ENCODE measurements at places on chromosomes 5 and 9.

GRCh38 chr5:147240266-147240985, 5.6 kb downstream of the STK32A start:
- DNase-seq: no peak

GRCh38 chr9:126226991-126227936, 99.4 kb upstream of the MVB12B start:
- no peak for DNase-seq

GRCh38 chr9:133528876-133529241, 4.1 kb upstream of the MYMK start:
- DNase-seq: no peak

GRCh38 chr5:68533571-68534084, 318.1 kb downstream of the PIK3R1 start:
- DNase-seq: peak; percentile 31

DNA sequence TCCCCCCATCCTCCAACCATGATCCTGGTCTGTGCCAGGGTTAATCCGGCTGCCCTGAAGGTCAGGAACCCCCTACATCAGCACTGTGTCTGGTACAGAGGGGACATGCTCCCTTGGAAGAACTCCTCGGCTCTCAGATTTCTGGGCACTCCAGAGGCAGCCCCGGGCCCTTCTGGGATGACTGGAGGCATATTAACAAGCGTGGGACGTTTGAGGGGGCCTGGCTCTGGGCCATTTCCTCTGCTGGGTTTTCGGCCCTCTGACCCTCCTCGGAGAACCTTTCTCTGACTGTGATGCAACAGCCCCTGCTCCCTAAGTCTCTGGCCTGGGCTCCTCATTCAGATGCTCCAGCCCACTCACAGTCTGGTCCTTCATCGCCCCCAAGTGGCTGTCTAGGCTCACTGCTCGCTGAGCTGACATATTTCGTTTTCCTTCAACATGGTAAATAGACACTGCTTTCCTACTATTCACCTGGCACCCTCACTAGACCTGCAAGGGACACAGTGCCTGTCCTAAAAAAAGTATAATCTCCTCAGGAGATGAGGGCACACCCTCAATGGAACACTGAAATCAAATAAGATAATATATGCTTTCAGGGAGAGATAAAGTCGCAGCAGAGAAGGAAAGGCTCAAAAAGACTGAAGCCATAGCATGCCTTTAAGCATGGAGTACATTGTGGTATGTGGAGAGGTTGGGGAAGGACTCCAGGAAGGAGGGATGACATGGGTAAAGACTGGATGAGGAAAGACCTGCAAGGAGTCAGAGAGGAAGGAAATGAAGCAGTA, 404.7 kb upstream of the TRPC7 start:
- DNase-seq: peak; percentile 7

- no peak for DNase-seq
Observed at GRCh38 chr5:135323701-135324132, 75.3 kb downstream of the MACROH2A1 start.

GRCh38 chr5:20276959-20277263, 288.9 kb upstream of the CDH18 start:
- DNase-seq: no peak

DNA sequence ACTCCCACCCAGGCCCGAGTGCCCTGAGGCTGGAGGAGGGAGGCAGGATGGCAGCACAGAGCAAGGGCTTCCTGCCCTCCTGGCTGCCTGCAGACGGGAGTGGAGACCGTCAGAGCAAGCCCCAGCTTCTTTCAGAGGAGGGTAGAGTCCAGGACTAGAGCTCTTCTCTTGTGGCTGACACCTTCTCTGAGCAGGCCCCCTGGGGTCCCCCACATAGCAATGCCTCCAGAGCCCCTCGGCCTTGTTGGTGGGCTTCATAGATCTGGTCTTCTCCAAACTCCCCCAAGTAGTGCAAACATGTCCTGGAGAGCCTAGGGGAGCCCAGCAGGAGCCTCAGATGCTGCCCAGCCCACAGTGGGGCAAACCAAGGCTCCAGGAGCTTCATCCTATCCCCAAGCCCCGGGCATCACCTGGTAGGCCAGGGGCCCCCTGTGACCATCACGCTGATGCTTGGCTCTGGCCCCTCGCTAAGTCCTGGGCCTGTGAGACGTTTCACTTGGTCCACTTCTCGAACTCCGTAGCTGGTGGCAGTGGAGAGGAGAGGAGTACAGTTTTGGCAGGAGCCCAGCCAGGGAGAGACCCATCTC, 2.0 kb downstream of the MZB1 start:
- DNase-seq: no peak

DNA sequence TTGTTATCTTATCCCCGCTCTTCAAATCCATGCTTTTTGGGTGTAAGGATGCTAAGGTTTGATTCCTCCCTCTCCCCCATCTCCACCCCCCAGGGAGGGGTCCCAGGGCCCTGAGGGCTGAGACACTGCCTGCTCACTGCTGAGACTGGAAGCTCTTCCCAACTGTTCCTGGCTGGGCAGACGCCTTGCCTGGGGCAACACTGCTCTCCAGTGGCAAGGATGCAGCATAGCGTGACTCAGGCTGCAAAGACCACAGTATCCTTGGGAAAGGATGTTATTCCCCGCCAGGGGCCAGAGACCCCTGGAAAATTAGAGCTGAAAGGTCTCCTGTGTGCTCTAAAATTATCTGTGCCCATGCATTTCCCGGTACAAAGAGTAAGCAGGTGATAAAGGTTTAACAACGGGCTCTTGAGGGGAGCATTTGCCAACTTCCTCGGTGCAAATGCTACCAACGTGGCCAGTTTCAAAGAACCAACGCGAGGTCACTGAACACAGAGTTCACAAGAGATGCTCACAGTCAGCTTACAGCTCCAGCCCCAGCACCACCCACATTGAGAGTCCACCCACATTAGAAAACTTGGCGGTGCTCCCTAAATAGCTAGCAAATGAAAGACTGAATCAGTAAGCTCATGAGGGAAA, 271.9 kb downstream of the NSG2 start:
- DNase-seq: peak; percentile 10

- no peak for DNase-seq
Observed at GRCh38 chr5:32100691-32101302, 73.3 kb downstream of the GOLPH3 start.

GRCh38 chr5:82417776-82418607, 139.8 kb upstream of the RPS23 start:
- DNase-seq: no peak

- peak; percentile 63 for DNase-seq
Observed at GRCh38 chr5:78984439-78985115, 533 bp downstream of the ARSB start.

- DNase-seq: no peak
Observed at GRCh38 chr5:67493676-67494075, 297.1 kb upstream of the CD180 start.

- DNase-seq: no peak
Observed at GRCh38 chr5:900781-901180, 8.1 kb downstream of the TRIP13 start.

DNA sequence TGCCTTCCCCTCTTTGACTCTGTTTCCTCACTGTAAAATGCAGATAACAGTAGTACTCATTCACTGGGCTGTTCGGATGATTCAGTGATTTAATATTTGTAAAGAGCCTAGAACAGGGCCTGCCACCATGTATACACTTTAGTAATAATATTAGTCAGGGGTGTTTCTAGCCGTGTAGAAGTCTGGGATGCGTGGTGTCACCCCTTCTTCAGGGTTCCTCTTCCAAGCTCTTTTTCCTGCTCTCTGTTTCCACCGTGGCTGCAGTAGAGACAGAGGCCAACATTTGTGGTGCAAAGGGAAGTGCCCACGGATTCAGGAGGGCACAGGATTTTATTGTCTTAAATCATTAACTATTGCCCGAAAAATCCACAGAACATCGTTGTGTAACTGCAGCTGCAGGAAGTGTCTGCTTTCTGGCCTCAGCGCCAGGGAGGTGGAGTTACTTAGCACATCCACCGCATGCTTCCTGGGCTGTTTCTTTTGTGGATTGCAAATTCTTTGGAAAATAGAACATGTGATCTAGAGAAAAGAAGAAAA, 61.7 kb downstream of the TRIO start:
- no peak for DNase-seq

DNA sequence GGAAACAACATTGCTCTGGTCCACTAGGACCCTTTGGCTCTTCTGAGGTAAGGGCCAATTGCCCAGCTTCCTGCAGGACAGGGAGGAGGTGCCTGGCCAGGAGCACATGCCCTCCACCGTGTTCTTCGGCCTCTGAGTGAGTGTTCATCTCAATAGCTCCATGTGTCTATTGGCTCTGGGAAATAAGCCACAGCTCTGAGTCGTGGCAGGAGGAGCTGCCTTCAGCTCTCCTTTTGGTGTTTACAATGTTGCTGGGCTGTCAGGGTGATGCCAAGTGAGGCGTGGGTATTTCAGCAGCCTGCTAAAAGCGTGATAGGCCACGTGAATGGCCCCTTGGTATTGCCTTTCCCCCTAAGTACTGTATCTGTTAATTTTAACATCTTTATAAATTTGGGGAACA, 26.6 kb downstream of the GADD45G start:
- no peak for DNase-seq

DNA sequence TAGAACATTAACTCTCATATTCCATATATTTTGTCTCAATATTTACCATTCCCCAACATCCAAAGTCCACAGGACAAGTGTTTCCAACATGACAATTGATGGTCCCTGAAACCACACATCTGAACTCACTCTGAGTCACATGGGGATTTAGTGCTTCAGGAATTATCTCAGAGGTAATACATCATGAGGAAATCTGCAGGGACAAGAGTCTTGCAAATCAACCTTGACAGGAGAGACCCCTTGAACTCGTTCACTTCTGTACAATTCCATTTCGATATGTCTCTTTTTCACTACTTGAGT, 119.7 kb upstream of the ABCA1 start:
- DNase-seq: no peak

DNA sequence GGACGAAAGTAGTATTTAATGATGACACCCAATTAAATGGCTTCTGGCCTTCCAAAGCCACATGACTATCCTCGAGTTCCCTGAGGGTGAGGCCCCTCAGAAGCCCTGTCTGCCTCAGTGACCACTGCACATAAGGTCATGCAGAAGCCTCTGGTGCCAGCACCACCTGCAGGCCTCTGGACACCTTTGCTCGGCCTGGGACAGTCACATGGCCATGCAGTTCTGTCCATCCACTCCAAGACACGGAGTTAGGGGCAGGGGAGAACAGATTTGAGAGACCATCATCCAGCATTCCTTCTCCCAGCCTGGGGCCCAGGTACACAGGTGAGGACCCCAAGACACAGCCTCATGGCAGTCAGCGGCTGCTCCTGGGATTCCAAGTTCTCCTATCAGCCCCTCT, 145.0 kb downstream of the ROR2 start:
- no peak for DNase-seq

DNA sequence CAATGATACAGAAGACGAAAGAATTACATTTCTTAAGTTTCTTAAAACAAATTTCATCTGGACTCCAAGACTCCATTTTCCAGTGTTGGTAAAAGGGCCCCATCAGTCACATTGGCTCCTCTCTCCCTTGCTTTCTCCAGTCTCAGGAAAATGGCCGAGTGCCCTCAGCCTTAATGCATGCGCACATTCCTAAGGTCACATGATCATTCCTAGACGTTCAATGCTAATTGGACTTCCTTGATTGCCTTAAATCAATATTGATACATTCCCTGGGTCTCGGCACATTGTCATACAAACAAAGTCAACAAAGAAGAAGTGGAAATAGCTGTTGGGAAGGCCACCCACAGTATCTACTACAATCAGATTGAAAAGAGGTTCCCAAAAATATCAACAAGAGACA, 413.6 kb upstream of the GRAMD2B start:
- no peak for DNase-seq

- no peak for DNase-seq
Observed at GRCh38 chr5:178152491-178153444, 917 bp downstream of the NHP2 start.

DNA sequence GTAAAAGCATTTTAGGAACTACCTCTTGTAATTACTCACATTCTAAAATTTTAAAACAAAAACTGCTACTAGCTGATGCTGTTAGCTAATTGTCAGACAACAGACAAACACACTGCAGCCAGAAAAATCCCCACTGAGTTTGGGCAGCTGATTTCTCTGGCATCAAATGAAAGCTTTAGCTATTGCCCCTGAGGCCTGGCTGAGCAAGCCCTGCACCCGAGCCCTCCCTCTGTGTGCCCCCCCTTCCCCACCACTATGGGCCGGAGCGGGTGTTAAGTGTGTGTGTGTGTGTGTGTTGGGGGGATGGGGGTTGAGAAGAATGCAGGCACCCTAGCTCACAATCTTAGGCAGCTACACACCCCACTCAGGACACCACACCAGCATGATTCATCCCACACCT, 2.4 kb downstream of the NEUROG1 start:
- DNase-seq: no peak

- no peak for DNase-seq
Observed at GRCh38 chr5:14486996-14487896, 94.3 kb upstream of the OTULINL start.

DNA sequence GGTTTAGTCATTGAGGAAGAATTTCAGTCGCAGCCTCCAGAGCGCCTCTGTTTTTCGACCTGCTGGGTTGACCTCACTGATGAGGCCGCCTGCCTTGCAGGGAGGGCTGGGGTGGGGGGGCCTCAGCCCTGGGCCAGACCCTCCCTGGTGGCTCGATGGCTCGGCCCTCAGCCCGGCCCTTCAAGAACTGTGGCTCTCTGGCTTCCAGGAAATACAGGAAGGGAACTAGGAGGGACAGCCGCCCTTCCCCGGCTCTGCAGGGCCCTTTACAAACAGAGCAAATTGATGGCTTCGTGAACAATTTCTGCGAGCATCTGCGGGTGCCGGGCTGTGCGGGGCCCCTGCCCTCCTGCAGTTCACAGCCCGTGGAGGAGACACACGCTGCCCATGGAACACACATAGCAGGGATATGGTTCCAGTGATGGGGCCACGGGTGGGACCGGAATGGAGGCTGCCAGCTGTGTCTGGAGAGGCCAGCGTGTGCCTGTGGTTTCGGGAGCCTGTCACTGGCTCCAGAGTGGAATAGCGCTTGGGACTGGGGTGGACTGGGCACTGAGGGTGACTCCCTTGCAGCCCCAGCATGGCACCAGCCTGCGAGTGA, 39.6 kb downstream of the COL5A1 start:
- no peak for DNase-seq

GRCh38 chr9:15761551-15761950, 208.7 kb downstream of the CCDC171 start:
- DNase-seq: no peak

DNA sequence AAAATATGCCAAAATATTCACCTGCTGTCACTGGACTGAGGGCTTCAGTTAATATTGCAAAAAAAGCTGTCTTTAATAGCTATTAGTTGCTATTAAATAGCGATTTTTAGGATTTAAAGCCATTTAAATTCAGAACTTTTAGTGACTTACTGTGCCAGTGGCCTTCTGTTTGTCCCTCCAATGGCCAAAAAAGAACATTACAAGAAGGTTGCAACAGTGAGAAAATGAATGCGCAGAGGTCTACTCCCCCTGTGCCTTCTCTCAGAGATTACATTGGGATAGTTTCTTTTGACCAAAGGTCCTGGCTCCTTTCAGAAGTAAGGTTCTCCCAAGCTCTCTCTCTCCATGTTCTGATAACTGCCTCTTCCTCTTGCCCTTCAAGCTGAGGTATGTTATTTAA, 930.3 kb upstream of the ARRDC3 start:
- no peak for DNase-seq

- no peak for DNase-seq
Observed at GRCh38 chr5:71953866-71954265, 153.4 kb upstream of the MAP1B start.

GRCh38 chr5:42689391-42689790, 67.2 kb upstream of the CCDC152 start:
- no peak for DNase-seq

All from NCI-H1930 (cell line).